ENCODE measurements at places on chromosomes 5 and 9. TPM values are rescaled to one million over a fixed set of nuclear protein-coding genes. Genes with fewer than 3 reads are reported as not detected.

Gene RALGPS1
- 8.8 TPM for total RNA-seq

Gene SLC34A1
- total RNA-seq, result not detected

Gene FOXD4L5
- not detected for total RNA-seq

Gene SURF4
- total RNA-seq, result 181 TPM

Gene SLC23A1
- not detected for total RNA-seq

Gene PPP1R26
- total RNA-seq, result 58.8 TPM
